Ureter (tissue), 1 donor: ENCODE measurements at places on chromosomes 12 and 14.

- peak; percentile 50 for DNase-seq
Observed at GRCh38 chr14:81435391-81436295, 35.5 kb upstream of the STON2 start.

- DNase-seq: no peak
Observed at GRCh38 chr12:109467978-109468676, 9.0 kb downstream of the KCTD10 start.

- DNase-seq: peak; percentile 69
Observed at GRCh38 chr12:120231316-120232011, 30.6 kb upstream of the RPLP0 start.

GRCh38 chr12:85350356-85350755 lies 70.3 kb downstream of the ALX1 start:
- DNase-seq: no peak

- DNase-seq: no peak
Observed at GRCh38 chr14:63939006-63939270, 86.1 kb downstream of the SYNE2 start.
